ENCODE measurements at places on chromosomes 6 and 20.

- peak; percentile 55 for DNase-seq
Observed at GRCh38 chr6:145028144-145028818, 707.0 kb downstream of the EPM2A start.

- DNase-seq: peak; percentile 91
Observed at GRCh38 chr20:54123587-54124180, 50.1 kb downstream of the CYP24A1 start.

GRCh38 chr20:50346374-50347283 is 156.0 kb downstream of the CEBPB start:
- peak; percentile 90 for DNase-seq

DNA sequence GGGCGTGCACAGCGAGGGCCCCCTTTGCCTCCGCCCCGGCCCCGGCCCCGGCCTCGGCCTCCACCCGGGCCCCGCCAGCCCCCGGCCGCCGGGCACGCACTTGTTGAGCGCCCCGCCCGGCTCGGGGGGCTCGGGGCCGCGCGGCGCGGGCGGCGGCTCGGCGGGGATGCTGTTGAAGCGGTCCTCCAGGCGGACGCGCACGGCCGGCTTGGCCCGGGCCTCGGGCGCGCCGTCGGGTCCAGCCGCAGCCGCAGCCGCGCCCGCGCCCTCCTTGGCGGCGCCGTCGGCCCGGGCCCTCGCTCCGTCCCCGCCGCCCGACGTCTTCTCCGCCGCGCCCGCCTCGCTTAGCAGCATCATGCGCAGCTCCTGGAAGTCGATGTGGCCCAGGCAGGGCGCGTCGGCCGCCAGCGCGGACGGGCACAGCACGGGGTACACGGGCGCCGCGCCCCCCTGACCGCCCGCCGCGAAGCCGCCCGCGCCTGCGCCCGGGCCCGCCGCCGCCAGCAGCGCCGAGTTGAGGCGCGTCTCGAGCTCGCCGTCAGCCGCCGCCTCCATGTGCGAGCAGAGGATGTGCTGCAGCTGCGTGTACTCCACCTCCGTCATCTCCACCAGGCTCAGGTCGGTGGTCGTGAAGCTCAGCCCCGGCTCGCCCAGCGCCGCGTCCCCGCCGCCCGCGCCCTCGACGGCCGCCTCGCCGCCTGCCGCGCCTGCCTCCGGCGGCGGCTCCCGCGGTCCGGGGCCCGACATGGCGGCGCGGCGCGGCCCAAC is 514 bp downstream of the TCFL5 start:
- no peak for DNase-seq

- DNase-seq: no peak
Observed at GRCh38 chr6:111541026-111541681, 58.1 kb upstream of the REV3L start.

- DNase-seq: no peak
Observed at GRCh38 chr6:5550631-5551030, 289.3 kb downstream of the FARS2 start.

- no peak for DNase-seq
Observed at GRCh38 chr6:11824986-11825385, 46.4 kb upstream of the ADTRP start.

DNA sequence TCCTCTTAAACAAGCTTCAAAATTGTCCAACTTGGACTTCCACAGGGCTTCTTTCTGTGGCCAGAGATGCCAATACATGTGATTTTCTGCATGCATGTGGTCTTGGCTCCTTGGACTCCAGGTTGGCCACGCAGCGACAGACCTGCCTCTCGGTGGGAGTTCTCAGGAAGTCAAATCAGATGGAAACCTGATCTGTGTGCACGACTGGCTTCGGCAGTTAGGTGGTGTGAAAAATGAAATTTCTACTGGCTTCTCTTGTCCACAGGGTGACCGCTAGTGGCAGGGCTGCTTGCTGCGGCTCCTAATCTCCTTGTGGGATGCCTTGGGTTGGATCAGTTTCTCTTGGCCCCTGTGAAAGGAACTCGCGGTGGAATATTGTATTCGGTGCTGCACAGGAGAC is 57.3 kb downstream of the PHACTR3 start:
- no peak for DNase-seq

GRCh38 chr6:170049641-170050561 is 241.0 kb downstream of the DLL1 start:
- DNase-seq: peak; percentile 94

DNA sequence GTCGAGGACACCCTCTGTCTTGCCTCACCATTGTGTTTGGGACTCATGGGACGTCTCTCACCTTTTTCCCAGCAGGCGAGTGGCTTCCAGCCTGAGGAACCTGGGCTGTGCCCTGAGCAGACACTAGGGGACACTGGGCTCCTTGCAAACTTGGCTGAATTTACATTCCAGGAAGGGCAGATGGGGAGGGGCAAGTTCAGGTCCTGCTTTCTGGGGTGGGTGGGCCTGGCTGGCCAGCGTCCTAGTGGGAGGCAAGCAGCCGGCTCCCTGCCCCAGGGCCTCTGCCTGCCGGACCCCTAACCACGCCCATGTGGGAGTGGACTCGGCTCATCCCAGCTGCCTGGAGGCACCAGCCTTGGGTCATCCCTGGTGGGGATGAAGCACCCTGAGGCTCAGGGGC is 48.2 kb upstream of the MLN start:
- peak; percentile 61 for DNase-seq

DNA sequence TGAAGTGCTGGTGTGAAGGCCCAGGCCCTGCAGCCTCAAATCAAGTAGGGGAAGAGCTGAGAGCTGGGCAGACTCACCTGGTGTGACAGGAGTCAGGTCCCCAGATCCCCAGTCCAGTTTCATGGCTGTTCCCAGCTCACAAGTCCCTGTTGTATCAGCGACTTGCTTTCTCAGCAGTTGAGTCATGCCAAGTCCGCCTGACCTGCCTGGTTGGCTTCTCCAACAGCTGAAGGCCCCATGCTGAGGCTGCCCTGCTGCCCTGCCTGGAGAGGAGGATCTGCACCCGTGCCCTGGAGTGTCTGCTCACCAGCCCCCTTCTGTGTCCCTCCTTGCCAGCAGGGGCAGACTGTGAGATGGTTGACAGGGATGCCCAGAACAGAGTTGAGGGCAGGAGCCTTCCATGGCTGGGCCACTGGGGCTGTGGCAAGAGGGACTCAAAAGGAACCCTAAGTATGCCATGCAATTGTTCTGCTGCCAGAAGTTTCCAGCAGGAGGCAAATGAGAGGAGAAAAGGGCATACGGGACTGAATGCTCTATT is 39.3 kb upstream of the TRAF3IP2 start:
- no peak for DNase-seq

GRCh38 chr20:16261733-16262273 is 311.4 kb downstream of the KIF16B start:
- DNase-seq: no peak

DNA sequence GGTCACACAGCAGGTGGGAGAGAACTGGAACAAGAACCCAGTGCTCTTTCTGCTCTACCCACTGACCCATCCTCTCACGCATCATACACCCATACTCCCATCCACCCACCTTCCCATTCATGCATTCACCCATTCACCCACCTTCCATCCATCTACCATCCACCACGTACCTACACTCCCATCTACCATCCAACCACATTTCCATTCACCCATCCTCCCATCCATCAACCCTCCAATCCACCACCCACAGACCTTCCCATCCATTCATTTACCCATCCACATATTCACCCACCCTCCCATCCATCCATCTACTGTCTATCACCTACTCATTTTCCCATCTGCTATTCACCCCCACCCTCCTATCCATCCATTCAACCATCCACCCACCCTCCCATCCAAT is 17.2 kb upstream of the RSPO4 start:
- DNase-seq: no peak

DNA sequence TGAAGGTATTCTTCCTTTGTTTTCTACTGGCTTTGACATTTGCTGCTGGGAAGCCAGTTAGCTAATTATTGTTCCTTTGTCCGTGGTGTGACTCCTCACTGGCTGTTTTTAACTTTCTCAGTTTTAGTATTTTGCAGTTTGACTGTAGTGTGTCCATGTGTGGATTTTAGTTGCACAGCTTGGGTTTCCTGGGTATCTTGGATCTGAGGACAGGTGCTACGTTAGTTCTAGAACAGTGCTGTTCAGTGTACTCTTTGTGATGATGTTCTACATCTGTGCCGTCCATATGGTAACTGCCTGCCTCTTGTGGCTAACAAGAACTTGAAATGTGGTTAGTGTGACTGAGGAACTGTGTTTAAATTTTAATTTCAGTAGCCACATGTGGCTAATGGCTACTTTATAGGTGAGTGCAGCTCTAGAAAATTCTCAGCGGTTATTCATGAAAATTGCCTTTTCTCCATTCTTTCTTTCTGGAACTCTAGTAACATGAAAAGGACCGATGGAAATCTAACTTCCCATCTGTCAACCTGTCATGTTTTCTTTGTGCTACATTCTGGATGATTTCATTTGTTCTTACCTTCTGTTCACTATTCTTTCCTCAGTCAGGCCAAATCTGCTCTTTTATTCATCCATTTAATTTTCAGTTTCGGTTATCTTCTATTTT is 7.4 kb downstream of the SNX9 start:
- DNase-seq: no peak

DNA sequence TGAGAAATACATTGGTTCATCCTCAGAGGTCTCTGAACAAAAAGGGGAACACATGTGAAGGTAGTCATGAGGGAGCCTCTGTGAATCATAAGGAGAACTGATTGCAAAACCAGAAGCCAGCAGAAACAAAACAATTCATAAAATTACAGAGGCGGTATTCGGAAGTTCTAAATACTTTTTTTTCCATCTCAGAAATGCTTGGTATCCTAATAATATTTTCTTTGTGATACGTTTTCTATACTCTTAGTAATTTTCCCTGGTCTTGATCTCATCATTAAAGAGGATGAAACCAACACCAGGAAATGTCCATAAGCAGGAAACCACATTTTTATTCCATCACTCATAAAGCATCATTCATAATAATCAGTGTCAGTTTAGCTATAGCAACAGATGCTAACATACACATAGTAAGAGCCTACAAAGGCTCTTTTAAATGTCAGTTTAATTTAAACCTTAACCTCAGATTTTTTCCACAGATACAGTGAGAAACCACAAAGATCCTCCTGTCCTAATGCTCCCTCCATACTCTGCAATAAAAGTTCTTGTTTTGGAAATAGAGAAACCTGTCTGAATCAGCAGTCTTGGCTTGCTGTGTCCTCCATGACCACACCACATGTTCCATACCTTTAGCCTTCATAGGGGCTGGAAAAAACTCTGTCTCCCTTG is 29.2 kb downstream of the SGK1 start:
- peak; percentile 57 for DNase-seq

- DNase-seq: no peak
Observed at GRCh38 chr6:71383476-71383875, 94.9 kb downstream of the OGFRL1 start.

- DNase-seq: no peak
Observed at GRCh38 chr20:36548006-36548315, 6.6 kb downstream of the MYL9 start.

- peak; percentile 87 for DNase-seq
Observed at GRCh38 chr6:156686301-156686994, 90.7 kb upstream of the ARID1B start.

GRCh38 chr20:9114709-9115108 is 45.8 kb downstream of the PLCB4 start:
- no peak for DNase-seq

GRCh38 chr6:109230453-109230852 is 135.1 kb downstream of the CEP57L1 start:
- DNase-seq: no peak

DNA sequence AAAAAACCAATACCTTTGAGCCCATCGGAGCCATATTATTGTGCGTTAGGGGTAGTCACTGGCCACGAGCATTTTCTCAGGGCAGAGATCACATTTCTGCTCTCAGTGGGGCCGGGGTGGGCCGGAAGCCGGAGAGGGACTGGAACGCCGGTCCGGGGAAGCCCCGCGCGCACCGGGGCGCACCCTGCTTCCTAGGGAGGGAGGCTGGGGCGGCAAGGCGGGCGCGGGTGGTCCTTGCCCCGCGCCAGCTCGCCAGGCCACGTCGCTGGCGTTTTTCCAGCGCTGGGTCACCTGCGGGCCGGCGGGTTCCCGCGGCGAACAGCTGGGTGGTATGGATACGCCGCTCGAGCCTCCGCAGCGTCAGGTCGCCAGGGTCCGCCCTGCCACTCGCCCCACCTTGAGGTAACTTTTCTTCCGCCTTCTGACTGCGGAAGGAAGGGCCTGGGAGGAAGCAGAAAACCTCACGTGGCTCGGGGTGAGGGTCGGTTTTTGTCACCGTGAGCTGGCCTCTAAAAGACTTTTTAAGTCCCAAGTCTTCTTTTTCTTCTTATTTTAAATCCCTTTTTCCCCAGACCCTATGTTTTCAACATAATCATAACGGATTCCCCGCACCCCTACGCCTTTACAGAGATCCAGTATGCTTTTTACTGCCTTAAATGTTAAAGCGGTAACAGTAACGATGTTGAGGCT is 2.7 kb upstream of the EEF1A1 start:
- peak; percentile 74 for DNase-seq

GRCh38 chr6:126812651-126813050 is 305.8 kb upstream of the RSPO3 start:
- DNase-seq: no peak

GRCh38 chr20:25984933-25985332 is 288.3 kb upstream of the ZNF337 start:
- DNase-seq: no peak

GRCh38 chr6:144667532-144668503 is 382.7 kb downstream of the UTRN start:
- no peak for DNase-seq

- DNase-seq: peak; percentile 41
Observed at GRCh38 chr20:63463400-63464288, 8.8 kb downstream of the KCNQ2 start.

- no peak for DNase-seq
Observed at GRCh38 chr6:157312757-157313156, 10.6 kb downstream of the TMEM242 start.

DNA sequence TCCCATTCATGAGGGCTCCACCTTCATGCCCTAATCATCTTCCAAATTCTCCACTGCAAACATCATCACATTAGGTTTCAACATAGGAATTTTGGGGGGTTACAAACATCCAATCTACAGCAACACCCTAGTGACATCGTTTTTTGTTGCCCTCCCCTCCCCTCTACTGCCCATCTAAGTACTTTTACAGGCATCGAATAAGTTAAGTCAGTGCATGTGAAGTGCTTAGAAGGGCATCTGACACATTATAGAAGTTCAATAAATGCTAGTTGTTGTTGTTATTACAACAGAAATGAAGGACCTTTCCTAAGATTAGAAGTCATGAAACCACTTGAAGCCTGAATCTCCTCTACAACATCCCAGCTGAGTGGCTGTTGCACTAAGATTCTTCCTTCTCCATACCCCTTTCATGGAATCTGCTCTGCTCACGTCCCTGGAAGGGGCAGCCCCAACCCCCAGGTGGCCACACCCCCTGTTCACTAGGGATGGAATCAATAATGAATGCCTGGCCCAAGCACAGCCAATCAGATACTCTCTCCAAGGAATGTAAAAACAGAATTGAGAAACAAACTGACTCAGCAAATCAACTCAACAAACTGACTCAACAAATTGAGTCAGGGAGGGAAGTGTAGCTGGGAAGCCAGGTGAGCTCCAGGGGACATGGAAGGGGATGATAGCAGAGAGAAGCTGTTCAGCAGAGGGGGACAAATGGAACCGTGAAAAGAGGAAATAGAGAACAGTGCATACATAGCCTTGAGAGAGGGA is 3.9 kb upstream of the LRP11 start:
- no peak for DNase-seq

- no peak for DNase-seq
Observed at GRCh38 chr6:99146711-99147110, 199.0 kb upstream of the FBXL4 start.

GRCh38 chr6:43834528-43835155 is 64.6 kb downstream of the VEGFA start:
- DNase-seq: no peak

All from umbilical cord (tissue), 2 donors.